ENCODE measurements at places on chromosomes 2 and 18.

GRCh38 chr2:147609301-147609700 lies 235.5 kb upstream of the ACVR2A start:
- no peak for DNase-seq

DNA sequence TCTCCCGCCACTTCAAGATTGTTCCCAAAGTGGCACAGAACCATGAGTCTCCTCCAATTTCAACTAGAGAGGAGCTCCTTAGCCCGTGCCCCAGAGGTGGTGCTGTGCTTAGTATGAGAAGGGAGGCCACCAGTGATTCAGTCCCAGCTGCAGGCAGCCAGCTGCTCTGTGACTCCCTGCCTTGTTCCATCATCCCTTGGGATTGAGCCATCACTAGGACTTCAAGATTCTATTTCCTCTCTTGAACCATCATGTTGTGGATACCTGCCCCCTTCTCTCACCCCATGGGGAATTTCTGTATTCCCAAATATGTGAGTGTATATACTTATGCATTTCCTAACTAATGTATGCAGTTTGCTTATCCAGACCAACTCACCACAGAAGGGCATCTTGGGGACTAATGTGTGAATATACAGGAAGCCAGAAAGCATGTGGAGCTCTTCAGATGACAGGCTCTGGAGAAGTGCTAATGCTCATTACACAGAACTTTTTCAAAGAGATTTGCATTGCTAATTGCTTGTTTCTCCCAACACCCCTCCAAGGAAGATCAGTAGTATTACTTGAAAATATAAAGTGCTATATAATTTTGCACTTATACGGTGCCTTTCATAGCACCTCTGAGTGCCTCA lies 111.0 kb upstream of the MAP3K20 start:
- no peak for DNase-seq

GRCh38 chr2:160913323-160913722 lies 246.9 kb upstream of the TANK start:
- DNase-seq: no peak

DNA sequence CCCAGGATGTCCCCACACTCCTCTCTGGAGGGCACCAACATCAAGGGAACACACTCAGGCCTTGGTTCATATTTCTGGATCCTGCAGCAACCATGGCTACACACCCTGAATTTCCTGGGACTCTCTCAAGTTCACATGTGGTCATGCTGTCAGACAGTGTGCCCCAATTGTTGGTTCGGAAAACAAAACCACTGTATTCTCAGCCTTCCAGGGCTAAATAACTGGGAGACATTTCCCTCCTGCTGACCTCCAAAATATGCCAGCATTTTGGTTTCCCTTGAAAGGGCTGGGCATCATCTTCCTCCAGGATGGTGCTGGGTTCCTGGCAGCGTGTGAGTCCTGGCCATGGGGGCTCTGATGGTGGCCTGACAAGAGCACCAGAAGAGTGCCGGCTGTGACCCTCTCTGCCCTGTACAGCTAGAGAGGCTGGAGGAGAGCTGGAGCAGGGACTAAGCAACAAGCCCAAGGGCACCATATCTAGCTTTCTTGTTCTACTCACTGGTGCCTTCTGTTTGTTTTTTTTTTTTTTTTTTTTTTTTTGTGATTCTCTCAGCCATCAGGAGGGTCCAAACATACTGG lies 37.5 kb upstream of the WIPF1 start:
- DNase-seq: no peak
